Fibroblast of lung (primary cell): ENCODE measurements at places on chromosomes 16 and 17. TPM values are rescaled to one million over a fixed set of nuclear protein-coding genes. Genes with fewer than 3 reads are reported as not detected.

GUCY2D gene
- total RNA-seq: not detected in 2 replicates

SERPINF2 gene
- under 0.01 and 0.17 TPM in 2 replicates for total RNA-seq

BCL6B gene
- under 0.01 and 0.50 TPM in 2 replicates for total RNA-seq

SCNN1G gene
- total RNA-seq: not detected in 2 replicates
